Fibroblast of skin of left biceps (primary cell): ENCODE measurements at places on chromosomes 13 and 19.
A peak's percentile ranks its signal among the peaks of the same experiment; 100 is the strongest.

DNA sequence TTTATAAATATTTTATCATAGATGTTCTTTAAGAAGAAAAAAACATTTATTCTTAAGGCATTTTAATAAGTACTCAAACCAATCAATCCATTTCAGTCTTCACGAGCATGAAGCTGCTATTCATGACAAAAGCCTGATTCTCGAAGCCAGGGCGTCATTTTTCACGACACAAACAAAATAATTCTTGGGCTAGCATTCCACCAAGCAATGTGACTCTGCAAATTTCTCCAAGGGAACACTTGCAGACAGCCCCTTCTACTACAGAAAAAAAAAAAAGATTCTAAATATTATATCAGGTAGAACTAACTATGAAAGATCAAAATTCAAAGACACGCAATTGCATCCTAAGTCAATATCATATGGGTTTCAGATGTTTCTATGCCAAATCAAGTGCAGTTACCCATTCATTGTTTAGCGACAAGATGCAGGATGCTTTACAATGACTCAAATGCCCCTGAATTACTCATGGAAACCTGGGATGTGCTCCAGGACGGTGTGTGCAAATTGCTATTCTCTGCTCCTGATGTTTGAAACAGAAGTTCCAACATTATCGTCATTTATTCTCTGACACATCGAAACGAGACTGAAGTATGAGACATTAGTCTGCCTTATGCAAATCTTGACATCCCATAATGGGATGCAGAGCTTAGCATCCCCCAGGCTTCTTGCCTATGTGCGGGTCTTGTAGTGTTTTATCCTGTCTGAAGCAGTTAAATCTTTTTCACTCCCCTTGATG is 517.7 kb downstream of the MYO16 start:
- DNase-seq: peak; percentile 79

DNA sequence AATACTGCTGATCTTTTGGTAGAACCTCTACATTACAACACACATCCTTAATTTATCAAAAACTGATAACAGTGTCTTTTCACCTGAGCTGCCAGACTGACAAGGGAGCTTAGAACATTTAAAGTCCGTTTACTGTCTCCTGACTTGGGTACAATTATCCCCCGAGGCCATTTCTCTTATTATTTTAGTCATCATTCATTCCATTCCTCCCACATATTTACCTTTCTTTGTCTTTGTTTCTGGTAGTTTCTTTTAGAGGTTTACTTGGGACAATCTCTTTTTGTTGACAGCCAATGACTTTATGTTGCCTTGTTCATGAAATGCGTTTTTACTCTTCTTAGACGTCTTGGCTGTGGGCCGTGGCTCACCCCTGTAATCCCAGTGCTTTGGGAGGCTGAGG is 186.9 kb downstream of the PCCA start:
- DNase-seq: no peak

GRCh38 chr19:50461066-50461875 is 15.0 kb upstream of the EMC10 start:
- peak; percentile 14 for DNase-seq

- no peak for DNase-seq
Observed at GRCh38 chr13:23788459-23788858, 100.7 kb downstream of the MIPEP start.

DNA sequence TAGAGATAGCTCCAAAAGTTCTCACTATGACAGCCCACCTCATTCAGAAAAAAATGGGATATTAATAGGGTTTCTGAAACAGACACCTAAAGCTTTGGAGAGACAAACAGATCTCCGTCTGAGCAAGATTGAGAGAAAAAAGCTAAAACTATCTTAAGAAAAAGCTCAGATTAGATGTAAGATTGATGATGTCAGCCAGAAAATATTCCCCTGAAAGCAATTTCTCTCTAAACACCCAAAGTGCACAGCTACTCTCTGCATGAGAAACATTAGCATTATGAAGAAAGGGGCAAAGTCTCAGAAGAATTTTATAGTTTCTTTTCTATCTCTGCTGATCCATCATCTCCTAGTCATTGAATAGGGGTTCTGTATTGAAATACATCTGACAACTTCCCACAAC is 148.9 kb downstream of the ZNF737 start:
- DNase-seq: no peak

DNA sequence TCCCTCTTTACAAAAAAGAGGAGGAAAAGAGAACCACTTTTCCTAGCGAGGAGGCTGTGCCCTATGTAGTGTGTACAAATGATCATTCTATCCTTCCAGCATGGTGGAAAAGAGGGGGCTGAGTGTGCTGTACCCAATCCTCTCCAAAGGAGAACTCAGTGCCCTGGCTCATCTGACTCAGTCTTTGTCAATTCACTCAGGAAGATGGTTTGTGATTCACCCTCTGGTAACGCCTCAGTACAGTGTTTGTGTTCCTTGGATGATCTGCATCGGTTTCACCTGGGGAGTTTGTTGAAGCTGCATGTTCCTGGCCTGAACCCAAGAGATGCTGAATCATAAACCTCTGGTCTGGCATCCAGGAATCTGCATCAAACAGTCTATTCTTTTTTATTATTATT is 18.3 kb upstream of the ENOX1 start:
- peak; percentile 74 for DNase-seq

- no peak for DNase-seq
Observed at GRCh38 chr19:18070181-18070580, 16.6 kb downstream of the IL12RB1 start.

DNA sequence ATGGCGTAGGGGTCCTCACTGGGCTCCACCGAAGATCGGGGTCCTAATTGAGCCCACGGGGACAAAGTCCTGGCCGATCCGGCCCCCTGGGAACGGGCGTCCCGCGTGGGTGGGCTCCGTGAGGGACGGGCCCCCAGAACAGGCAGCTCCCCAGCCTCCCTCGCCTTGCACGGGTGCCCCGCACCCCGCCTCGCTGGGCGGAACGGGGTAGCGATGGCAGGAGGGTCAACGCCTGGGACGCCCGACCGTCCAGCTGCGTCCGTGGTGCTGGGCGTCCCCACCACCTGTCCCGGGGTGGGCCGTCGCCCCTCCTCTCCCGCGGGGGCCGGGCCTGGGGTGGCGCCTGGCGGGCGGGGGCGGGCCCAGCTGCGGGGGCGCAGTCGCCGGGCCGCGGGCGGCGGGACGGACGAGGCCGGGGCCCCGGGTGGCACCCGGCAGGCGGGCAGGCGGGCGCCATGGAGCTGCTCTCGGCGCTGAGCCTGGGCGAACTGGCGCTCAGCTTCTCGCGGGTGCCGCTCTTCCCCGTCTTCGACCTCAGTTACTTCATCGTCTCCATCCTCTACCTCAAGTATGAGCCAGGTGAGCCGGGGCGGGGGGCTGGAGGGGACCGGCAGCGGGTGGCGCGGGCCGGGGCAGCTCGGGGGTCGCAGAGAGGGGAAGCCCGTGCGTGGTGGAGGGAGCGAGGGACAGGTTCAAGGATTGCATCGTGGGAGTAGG is at the start of gene TMEM38A:
Gene TMEM38A, plus strand, starts transcription at position 377 of the 717 bp plus-strand sequence. Its CDS starts 79 bp downstream, at position 456.
- no peak for DNase-seq

- DNase-seq: no peak
Observed at GRCh38 chr13:110702591-110703526, 3.1 kb downstream of the CARS2 start.

DNA sequence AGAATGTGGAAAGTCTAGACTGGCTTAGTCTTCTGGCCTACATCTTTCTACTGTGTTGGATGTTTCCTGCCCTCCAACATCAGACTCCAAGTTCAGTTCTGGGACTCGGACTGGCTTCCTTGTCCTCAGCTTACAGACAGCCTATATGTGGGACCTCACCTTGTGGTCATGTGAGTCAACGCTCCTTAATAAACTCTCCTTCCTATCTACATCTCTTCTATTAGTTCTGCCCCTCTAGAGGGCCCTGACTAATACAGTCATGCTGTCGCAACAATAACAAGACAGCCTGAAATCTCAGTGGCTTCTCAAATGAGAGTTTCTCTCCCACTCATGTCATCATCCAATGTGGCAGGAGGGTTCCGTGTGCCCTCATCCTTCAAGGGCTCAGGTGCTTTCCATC is 347.8 kb downstream of the MZT1 start:
- DNase-seq: no peak

- DNase-seq: no peak
Observed at GRCh38 chr19:41001243-41001971, 10.3 kb downstream of the CYP2B6 start.

DNA sequence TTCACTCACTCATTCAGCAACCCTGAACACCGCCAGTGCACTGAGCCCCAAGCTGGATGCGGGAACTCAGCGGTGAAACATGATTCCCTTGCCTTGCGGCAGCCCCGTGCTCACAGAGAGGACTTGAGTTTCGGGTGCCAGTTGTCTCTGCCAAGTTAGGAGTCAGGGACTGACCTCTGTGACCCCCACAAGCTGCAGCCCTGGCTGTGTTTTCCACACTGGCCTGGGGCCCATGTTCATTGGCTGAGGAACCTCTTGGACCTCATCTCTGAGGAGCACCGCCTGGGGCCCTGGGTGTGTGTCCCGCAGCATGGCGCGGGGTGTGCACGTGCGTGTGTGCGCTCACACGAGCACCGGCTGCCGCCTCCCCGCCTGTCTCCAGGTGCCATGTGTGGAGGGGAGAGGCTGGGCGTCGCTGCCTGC is 31.0 kb downstream of the CAPN12 start:
- DNase-seq: no peak

- DNase-seq: peak; percentile 1
Observed at GRCh38 chr19:31515931-31516330, 166.7 kb upstream of the TSHZ3 start.

- DNase-seq: no peak
Observed at GRCh38 chr13:67619995-67620380, 389.9 kb upstream of the PCDH9 start.

- DNase-seq: peak; percentile 9
Observed at GRCh38 chr13:39765801-39766463, 110.5 kb downstream of the COG6 start.

DNA sequence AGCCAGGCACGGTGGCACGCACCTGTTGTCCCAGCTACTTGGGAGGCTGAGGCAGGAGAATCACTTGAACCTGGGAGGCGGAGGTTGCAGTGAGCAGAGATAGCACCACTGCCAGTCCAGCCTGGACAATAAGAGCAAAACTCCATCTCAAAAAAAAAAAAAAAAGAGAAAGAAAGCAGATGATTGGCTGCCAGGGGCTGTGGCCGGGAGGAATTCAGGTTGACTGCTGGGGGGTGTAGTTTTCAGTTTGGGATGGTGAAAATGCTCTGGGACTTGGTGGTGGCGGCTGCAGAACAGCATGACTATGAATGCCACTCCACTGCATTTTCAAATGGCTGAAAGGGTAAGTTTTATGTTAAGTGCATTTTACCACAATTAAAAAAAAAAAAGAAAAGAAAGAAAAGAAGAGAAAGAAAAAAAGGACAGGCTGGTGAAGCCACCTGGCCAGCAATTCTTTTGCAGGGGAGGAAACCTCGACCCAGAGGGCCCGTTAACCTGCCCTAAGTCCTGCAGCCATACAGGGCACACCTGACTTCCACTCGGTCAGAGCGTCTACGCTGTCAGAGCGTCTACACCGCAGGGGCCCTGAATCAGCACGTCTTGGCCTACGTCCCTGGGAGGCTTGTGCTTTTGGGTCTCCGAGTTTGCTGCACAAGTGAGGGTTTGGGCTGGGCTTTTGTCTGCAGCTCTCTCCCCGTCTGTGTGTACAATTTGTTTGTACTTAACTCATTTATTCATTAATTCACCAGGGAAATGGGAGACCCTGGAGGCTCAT is 3.6 kb downstream of the ISOC2 start:
- DNase-seq: no peak

DNA sequence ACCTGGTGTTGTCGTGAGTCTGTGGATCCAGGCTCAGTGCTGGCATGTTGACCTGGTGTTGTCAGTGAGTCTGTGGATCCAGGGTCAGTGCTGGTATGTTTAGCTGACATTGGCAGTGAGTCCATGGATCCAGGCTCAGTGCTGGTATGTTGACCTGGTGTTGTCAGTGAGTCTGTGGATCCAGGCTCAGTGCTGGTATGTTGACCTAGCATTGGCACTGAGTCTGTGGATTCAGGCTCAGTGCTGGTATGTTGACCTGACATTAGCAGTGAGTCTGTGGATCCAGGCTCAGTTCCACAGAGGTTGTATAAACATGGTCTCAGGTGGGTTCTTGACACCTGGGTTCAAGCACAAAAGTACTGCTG is 16.8 kb upstream of the PDCD2L start:
- no peak for DNase-seq

- DNase-seq: no peak
Observed at GRCh38 chr13:109853153-109853552, 66.8 kb upstream of the IRS2 start.

GRCh38 chr19:51410950-51411748 is 6.3 kb downstream of the SIGLEC10 start:
- no peak for DNase-seq

- DNase-seq: no peak
Observed at GRCh38 chr13:95703576-95703975, 26.6 kb downstream of the DNAJC3 start.

GRCh38 chr19:48819366-48819816 is 8.6 kb upstream of the BCAT2 start:
- DNase-seq: peak; percentile 16

DNA sequence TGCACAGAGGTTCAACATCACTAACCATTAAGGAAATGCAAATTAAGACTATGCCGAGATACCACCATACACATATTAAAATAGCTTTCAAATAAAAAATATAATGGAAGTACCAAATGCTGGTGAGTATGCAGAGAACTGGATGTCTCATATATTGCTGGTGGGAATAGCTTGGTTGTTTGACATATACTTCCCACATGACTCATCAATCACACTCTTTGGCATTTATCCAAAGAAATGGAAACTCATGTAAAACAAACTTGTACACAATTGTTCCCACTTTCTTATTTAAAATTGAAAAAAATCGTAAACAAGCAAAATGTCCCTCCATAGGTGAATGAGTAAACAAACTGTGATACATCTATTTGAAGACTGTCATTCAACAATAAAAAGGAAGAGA is 982.6 kb upstream of the ATXN8OS start:
- DNase-seq: no peak

GRCh38 chr13:113548778-113549621 is 35.6 kb upstream of the TFDP1 start:
- DNase-seq: no peak

DNA sequence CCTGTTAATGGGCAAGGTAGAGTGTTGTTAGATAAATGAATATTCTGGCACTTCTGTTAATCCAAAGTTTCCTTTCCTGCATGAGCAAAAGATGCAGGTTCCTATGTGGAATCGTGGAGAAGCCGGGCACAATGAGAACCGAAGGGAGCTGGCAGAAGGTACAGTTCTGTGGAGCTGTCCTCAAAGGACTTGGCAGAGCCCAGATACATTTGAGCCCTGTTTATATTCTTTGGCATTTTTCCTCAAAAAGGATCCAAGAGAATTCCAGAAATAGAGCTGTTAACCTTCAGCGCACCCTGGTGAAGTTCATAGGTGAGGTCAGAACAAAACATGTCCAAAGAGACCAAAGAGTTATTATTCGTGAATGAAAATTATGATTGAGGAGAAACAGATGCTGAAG is 4.0 kb upstream of the DLEU7 start:
- DNase-seq: no peak
